ENCODE measurements at places on chromosomes 2 and 18.

- DNase-seq = no peak
Measured at GRCh38 chr2:71804281-71804751, 343.3 kb downstream of the CYP26B1 start.

DNA sequence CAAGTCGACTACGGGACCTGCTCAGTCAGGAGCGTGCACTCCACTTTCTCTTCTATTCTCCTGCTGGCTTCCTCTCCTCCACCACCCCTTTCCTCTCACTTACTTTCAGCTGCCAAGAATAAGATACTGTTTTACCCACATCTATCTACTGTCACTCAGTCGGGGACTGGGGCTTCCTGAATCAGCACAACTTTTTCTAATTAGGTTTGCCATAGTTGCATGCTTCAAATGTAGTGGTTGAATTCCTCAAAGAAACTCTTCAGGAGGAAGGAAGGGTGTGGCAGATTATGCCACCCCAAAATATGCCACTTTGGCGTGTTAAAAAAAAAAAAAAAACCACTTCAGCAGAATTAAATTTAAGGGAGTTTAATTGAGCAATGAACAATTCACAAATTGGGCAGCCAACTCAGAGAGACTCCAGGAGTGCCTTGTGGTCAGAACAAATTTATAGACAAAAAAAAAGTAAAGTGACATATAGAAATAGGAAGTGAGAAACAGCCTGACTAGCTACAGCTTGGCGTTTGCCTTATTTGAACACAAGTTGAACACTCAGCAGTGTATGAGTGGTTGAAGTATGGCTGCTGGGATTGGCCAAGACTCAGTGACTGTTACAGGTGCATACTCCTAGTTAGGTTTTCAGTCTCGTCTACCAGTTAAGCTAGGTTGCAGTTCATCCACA, 32.5 kb upstream of the RMDN2 start:
- DNase-seq = no peak

- DNase-seq = no peak
Measured at GRCh38 chr2:129092956-129093355, 774.3 kb upstream of the HS6ST1 start.

- no peak for DNase-seq
Measured at GRCh38 chr18:56319953-56320352, 318.4 kb downstream of the TXNL1 start.

GRCh38 chr2:172285010-172285621, 142.3 kb upstream of the ITGA6 start:
- DNase-seq = no peak

DNA sequence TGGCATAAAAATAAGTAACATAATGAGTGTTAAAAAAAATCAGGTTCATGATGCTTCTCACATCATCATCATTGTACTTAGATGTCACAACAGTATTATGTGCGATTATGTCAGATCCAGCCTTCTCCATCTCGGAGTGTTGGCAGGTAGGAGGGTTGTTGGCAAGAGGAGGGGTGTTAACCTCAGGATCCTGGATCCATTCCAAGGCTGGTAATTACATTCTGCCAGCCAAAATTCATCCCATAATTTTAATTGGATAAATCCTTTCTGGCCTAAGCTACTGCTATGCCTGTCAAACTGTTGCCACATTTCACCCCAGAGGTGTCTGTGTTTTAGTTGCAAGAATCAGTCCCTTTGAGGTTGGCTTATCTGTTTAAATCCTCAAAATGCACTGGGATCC, 891 bp upstream of the FTCDNL1 start:
- DNase-seq = no peak
